ENCODE measurements at places on chromosomes 1 and 21.
A peak's percentile ranks its signal among the peaks of the same experiment; 100 is the strongest.

DNA sequence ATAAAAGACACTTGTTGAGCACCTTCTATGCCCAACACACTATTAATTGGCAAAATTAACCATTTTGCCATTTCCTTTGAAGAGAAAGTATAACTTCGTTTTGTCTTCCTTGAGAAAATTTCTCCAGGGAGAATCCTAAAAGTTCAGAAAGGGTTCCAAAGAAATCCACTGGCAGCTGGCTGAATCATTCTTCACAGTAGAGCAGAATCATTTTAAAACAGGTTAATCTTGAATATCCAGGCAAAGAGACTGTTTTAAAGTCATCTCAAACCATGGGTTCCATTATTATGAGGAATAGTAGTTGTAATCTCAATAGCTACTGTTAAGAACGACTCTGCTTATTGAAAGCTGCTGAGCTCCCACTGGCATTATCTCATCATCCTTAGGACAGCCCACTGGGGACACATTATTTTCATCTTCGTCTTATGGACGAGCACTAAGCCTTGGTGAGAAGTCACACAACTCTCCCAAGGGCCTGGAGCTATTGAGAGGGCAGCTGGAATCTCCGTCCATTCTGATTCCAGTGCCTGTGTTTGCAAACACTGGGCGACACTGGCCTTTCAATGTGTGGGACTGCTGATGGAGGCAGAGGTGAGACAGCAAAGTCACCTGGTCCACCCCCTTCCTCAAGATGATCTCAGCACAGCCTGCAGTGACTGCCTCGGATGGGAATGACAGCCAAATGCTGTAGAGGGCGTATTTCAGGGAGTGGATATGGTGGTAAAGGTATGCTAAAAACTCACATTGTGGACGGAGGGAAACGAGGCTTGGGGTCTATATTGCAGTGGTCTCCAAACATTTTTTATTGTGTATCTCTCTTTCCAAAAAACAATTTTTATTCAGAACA lies 15.3 kb upstream of the PGBD5 start:
- no peak for DNase-seq

- no peak for DNase-seq
Observed at GRCh38 chr1:15420853-15421465, 11.3 kb downstream of the EFHD2 start.

DNA sequence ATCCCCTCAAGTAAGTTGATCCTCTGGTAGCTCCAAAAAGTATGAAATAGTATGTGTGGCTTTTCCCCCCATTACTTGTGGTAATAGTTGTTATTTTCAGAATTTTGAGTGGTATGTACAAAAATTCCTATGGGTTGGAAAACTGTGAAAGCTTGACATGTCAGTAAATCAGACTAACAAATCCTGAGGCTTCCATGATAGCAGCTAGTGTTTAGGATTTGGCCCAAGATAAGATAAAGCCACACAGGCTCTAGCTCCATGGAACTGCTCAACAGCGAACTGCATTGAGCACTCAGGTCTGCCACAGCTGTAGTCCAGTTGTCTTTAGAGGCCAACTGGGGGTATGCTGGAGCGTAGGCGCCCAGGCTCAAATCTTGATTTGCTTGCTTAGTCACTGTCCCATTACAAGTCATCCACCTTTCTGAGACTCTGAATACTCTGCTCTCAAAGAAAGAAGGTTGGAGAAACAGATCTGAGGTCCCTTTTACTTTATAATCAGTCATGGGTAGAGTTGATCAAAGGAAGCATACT lies 28.7 kb downstream of the ATP1A1 start:
- no peak for DNase-seq

GRCh38 chr1:183814121-183814681 lies 9.3 kb downstream of the RGL1 start:
- DNase-seq, result no peak

GRCh38 chr1:239868058-239868832 lies 223.4 kb upstream of the FMN2 start:
- DNase-seq, result no peak

DNA sequence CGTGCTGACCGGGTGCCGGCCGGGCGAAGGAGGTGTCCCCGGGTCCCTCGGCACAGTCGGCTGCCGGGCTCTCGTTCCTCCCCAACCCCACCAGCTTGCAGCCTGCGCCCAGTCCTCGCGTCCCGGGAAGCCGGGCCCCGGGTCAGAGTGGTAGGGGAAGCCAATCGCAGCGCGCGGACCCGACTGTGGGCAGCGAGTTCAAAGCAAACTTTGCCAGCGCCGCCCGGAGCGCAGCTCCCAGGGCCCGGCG lies 328 bp downstream of the MYCL start:
- no peak for DNase-seq

DNA sequence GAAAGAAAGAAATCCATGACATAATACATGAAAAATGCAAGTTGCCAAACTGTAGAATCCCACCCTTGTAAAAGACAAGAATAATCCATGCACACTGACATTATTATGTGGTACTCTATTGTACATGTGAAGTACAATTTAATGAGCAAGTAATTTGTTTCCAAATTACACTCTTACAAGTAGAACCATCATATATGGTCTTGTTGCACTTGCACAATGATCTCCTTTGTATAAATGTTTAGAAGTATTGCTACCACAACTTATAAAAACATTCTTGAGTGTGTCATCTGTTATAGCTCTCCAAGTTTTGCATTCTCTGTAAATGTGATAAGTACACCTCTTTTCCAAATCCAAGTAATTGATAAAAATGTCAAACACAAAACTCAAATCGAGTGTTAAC lies 29.1 kb upstream of the ZNF281 start:
- DNase-seq, result no peak

- DNase-seq, result peak; percentile 8
Observed at GRCh38 chr1:235697508-235697907, 47.9 kb upstream of the GNG4 start.
